ENCODE measurements at places on chromosomes 16 and 17.

DNA sequence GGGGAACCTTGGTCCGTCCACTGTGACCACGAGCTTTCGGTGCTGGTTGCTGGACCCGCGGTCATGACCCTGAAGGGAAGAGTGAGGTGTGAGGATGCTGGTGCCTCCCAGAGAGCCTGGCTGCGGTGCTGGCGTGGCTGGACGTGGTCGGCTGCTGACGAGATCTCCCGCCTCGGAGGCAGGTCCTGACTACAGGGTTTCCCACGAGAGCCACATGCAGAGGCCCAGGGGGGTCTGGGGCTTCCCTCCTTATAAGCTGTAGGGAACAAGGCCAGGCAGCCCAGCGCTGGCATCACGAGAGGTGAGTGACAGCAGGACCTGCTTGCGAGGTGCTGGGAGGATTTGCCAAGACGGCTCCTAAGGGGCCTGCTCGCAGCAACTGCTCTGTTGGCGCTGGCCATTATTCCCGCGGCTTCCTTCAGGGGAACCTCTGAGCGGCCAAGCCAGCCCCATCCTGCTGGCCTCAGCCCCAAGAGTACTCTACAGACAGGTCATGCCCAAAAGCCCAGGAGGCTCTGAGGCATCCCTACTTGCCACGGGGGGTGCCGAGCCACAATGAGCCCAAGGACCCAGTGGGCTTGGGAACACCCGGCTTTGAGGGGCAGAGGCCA is 134.8 kb downstream of the FOXL1 start:
- DNase-seq, result no peak

- no peak for DNase-seq
Observed at GRCh38 chr17:77778636-77779489, 179.6 kb upstream of the TNRC6C start.

GRCh38 chr17:7204336-7204735 is 15.3 kb downstream of the DLG4 start:
- DNase-seq, result no peak

GRCh38 chr17:81918832-81919545 is 1.0 kb upstream of the SIRT7 start:
- no peak for DNase-seq

- DNase-seq, result peak; percentile 26
Observed at GRCh38 chr17:49815761-49816281, 27.3 kb downstream of the KAT7 start.

- no peak for DNase-seq
Observed at GRCh38 chr17:82412535-82413520, 5.3 kb upstream of the HEXD start.

GRCh38 chr16:66403531-66404145 is 23.5 kb upstream of the BEAN1 start:
- DNase-seq, result no peak

- no peak for DNase-seq
Observed at GRCh38 chr17:77126519-77126918, 14.2 kb upstream of the SEC14L1 start.

DNA sequence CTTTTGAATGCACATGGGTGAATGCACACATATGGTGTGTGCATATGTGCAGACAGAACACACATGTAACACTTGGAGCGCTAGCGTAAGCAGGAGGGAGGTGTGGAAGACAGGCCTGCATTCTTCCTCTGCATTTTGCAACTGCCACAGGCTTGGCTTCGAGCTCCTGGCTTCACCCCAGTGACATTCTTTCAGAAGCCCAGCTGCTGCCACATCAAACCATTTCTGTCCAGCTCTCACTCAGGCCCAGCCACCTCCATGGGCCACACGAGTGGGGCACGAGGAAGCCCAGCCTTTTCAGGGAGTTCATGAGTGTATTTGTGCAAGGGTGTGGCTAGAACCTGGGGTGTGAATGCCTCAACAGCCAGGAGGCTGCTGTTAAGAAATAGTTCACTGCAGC is 18.8 kb downstream of the LGALS3BP start:
- peak; percentile 51 for DNase-seq

- DNase-seq, result no peak
Observed at GRCh38 chr17:34435182-34435928, 72.3 kb upstream of the CCL1 start.

- no peak for DNase-seq
Observed at GRCh38 chr16:55033225-55034156, 102.8 kb downstream of the IRX5 start.

DNA sequence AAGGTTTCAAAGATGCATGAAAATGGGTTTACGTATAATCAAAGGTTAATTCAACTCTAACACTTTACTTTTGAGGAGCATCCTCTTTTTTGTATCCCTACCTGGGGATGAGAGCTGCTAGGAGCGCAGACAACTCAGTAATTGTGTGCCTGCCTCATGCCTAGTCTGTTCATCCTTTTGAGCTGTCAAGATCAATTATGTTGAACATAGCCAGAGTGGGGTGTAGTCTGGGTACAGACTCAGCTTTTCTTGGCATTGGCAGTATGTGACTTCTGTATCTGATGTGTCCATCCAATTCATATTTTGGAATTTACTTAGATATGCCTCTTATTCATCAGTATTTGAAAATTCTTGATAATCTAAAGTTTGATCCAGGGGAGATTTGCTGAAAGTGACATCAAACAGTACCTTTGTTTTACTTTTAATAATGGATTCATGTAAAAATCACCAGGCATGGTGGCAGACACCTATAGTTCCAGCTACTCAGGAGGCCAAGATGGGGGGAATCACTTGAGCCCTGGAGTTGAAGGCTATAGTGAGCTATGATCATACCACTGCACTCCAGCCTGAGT is 24.1 kb downstream of the PRKCA start:
- DNase-seq, result no peak

DNA sequence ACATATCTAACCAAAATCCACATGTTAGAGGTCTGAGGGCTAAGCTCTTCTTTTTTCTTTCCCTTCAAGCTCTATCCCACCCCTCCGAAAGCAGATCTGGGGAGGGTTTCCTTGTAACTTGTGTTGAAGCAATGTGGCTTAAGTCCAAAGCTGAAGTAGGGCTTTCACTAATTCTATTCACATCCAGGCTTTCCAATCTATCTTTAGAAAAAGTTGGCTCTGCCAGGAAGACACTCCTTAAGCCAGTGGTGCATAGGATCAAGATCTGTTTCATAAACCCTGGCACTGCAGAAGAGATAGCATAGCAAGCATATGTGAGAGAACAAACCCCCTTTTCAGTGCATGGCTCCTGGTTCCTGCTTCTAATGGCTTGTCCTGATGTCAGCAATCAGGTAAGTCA is 34.9 kb upstream of the DHX40 start:
- DNase-seq, result no peak

GRCh38 chr17:60747069-60747808 is 69.6 kb downstream of the BCAS3 start:
- no peak for DNase-seq

GRCh38 chr17:82561429-82562035 is 42.0 kb downstream of the FOXK2 start:
- DNase-seq, result no peak

DNA sequence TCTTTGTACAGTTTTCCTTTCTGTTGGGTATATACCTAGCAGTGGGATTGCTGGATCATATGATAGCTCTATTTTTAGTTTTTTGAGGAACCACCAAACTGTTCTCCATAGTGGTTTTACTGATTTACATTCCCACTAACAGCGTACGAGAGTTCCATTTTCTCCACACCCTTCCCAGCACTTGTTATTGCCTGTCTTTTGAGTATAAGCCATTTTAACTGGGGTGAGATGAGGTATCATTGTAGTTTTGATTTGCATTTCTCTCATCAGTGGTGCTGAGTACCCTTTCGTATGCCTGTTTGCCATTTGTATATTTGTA is 887 bp upstream of the EVI2B start:
- no peak for DNase-seq

- no peak for DNase-seq
Observed at GRCh38 chr17:72640415-72641165, 451.9 kb downstream of the SLC39A11 start.

DNA sequence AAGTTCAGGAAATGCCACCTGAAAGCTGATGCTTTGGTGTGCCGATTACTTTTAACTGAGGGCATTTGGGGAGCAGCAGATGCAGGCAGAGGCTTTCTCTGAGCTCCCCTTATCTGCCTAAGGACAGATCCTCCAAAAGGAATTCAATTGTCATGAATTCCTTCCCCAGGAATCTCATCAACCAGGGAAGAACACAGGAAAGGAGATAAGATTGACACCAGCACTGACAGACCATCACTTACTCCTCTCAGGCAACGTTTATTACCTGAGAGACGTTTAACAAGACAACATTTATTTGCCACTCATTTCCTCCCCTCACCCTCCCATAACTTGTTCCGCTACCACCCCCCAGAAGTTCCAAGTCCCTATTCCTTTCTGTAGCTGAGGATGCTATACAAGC is 17.6 kb upstream of the CDRT4 start:
- DNase-seq, result no peak

DNA sequence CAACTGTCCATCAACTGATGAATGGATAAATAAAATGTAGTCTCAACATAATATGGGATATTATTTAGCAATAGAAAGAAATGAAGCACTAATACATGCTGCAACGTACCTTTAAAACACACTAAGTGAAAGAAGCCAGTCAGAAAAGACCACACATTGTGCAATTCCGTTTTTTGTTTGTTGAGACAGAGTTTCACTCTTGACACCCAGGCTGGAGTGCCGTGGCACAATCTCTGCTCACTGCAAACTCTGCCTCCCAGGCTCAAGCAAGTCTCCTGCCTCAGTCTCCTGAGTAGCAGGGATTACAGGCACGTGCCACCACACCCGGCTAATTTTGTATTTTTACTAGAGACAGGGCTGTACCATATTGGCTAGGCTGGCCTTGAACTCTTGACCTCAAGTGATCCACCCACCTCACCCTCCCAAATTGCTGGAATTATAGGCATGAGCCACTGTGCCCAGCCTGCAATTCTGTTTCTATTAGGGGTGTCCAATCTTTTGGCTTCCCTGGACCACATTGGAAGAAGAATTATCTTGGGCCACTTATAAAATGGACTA is 40.1 kb downstream of the SCNN1B start:
- no peak for DNase-seq

DNA sequence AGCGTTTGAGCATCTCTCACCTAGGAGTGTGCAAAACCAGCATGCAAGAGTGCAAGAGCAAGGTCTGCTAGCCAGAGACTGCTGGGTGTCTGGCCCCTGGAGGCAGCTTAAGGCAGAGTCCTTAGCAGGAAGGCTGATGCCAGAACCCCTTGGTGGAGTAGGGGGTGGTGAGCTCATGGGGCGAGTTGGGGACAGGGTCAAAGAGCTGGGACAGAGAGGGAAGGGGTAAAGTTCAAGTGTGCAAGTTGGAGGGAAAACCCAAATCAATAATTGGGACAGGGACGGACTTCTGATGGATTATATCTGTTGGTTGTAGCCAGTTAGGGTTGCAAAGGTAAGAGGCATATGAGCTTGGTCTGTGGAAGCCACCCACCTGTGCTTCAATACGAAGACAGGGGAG is 443.6 kb upstream of the CDH5 start:
- no peak for DNase-seq

DNA sequence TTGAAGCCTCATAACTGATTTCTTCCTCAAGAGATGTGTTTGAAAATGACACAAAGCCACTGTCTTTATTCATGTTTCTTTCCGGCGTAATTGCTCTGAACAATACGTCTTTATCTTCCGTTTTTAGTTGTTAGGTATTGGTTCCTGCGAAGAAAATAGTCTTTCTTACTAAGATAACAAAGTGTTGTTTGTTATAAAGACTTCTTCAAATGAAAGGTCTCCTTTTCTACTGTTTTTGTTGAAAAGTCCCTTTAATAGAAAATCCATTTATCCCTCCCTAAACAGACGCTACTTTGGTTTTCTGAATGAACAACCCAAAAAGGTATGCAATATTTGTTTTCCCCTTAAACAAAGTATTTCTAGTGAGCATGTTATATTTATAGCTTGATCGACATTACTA is 469.1 kb downstream of the KCNJ18 start:
- no peak for DNase-seq

DNA sequence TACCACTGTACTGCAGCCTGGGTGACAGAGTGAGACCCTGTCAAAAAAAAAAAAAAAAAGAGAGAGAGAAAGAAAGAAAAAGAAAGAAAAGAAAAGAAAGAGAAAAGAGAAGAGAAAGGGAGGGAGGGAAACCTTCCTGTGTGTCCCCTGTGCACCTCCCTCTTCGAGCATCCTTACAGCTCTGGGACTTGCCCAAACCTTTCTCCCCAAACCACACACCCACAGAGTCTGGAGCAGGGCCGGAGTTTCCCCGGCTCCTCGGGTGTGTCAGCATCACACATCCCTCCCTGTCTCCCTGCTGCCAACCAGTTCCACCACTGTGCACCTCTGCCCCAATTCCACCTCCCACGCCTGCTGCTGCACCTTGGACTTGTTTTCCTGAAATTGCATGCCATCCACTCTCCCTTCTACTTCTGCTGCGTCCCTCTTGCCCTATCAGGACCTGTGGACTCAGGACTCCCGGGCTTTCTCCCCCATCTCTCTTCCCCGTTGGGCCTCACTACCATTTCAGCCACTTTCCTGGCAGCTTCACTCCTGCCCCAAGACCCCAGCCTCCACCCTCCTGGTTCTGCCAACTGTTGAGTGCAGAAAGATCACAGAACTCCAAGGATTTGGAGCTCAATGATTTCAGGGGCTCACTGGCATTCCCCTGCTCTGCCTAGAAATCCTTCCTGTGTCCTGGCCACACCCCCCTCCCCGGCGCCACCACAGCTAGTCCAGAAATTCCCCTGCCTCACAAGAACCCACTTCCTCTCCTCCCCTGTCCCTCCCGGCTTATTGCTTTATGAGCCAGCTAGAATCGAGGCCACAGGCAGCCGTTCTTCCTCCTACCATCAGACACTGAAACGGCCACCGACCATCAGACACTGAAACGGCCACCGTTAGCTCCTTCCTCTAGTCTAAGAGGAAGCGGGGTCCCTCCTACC is 3.7 kb upstream of the CDK3 start:
- peak; percentile 39 for DNase-seq

DNA sequence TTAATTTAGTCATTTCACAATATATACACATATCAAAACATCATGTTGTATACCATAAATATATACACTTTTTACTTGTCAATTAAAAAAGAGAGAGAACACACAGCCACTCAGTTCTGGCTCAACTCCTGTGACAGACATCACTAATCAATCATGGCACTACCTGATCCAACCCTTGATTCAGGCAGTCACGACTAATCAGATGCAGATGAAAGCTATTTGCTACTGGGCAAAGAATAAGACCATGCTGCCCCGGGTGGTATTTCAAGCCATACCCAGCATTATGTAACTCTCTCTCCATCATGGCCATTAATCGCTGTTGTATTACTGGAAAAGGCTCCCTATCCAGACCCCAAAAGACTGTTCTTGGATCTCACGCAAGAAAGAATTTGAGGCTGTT is 345.7 kb downstream of the HAPSTR1 start:
- no peak for DNase-seq

GRCh38 chr16:3022208-3022683 is 1.5 kb downstream of the HCFC1R1 start:
- peak; percentile 95 for DNase-seq

DNA sequence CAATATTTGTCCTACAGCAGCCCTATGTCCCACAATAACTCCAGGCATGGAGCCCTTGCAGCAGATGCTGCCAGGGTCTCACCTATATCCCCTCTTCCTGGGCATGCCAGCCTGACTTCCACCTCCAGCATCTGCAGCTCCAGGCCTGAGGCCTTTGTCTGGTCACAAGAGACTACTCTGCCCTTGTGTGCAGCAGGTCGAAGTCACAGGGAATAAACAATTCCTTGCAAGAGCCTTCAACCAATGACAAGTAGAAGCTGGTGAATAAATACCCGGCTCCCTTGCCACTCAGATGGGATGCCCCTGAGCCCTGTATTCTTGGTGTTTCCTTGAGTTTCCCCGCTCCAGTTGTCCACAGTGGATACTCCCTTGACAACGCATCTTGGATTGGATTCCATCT is 23.0 kb downstream of the CES1 start:
- DNase-seq, result no peak

- no peak for DNase-seq
Observed at GRCh38 chr17:17413215-17413792, 63.5 kb upstream of the MED9 start.

All from amniotic epithelial cell (primary cell).